ENCODE measurements at places on chromosomes 11 and 22. TPM values are rescaled to one million over a fixed set of nuclear protein-coding genes. Genes with fewer than 3 reads are reported as not detected.

DNA sequence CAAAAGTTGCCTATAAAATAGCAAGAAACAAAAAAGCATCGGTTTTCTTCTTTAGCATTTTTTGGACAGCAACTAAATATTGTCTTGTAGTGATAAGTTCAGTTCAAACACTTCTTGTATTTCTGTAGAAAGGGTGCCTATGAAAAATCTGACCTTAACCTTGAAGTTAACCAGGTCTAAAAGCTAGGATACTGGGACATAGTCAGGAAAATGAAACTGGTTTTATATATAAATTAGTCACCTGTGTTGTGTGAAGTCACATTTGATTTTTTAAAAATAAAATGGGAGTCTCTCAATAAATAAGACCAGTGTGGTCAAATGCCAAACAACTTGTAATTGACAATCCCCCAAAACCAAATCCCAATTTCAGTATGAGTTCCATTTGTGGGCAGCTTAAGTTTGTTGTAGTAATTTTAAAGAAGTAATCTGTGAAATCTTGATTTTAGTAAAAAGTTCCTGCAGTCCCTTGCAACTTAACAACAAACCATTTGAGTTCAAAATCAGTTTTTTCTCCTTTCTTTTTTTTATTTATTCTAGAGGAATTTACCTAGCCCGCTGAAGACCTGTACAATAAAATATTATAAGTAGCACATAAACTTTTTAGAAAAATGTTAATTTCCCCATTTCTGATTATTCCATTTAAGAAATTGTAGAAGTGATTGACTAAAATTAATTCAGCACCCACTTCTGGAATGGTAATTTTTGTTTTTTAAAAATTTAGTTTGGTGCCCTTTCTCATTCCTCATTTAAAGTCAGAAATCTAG lies 84.5 kb upstream of the PPARA start:
- no peak for DNase-seq

DNA sequence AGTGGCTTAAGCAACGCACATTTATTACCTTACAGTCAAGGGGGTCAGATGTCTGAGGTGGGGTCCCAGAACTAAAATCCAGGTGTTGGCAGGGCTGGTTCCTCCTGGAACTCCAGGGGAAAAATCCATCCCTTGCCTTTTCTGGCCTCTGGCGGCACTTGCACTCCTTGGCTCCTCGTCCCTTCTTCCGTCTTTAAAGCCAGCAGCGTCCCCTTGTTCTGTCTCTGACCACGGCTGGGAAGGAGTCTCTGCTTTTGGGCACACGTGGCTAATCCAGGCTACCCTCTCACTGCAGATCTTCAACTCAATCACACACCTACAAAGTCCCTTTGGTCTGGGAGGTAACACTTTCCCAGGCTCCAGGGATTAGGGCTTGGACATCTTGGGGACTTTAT lies 73.5 kb upstream of the WNT7B start:
- no peak for DNase-seq

ANKK1 gene
- 0.28 TPM for polyA plus RNA-seq

- no peak for DNase-seq
These were observed 29.9 kb downstream of the CWF19L2 start for GRCh38 chr11:107427569-107428180.

PSMA1 gene
- polyA plus RNA-seq, result 171 TPM

GRK3 gene
- 9.2 TPM for polyA plus RNA-seq

KCTD21 gene
- 8.3 TPM for polyA plus RNA-seq

DNA sequence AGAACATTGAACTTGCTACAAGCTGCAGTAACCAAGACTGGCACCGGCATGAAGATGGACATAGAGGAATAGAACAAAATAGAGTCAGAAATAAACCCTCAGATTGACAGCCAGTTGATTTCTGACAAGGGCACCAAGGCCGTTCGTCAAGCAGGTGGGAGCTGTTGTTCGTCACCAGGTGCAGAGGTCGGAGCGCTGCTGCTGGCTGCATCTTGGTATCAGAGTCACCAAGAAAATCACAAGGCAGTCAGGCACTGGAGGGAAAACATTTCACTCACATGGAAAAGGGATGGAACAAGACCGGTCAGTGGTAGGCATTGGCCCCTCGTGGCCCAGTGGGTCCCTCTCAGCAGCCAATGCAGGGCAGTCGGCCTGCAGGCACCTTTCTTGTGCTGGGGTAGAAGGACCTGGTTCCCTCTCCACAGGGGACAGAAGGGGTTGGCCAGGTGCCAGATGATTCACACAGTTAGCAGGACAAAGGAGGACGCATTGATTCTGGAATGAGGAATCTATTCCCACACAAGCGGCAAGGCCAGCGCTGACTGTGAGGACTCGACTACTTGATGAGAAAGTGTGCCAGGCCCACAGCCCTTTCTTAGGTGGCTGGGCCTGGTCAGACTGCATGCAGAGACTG lies 115.8 kb upstream of the FGF3 start:
- no peak for DNase-seq

DNA sequence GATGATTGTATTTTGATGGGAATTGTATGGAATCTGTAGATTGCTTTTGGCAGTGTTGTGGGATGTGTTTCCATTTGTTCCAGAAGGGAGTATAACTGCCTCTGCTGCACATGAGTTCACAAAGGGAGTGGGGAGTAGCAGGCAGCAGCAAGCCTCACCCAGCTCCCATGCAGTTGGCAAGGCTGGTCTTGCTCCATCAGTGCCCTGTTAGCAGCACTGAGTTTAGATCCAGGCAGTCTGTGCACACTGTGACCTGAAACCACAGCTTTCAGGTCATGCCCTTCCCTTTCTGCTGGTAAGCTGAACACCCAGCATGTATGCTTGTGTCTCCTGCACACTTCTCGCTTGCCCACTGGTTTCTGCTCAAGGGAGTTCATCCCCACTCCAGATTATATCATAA lies 3.7 kb upstream of the NUCB2 start:
- DNase-seq, result no peak

GRCh38 chr22:49487950-49488349 lies 339.7 kb downstream of the BRD1 start:
- DNase-seq, result no peak

ANGPTL5 gene
- polyA plus RNA-seq, result 0.06 TPM

DNA sequence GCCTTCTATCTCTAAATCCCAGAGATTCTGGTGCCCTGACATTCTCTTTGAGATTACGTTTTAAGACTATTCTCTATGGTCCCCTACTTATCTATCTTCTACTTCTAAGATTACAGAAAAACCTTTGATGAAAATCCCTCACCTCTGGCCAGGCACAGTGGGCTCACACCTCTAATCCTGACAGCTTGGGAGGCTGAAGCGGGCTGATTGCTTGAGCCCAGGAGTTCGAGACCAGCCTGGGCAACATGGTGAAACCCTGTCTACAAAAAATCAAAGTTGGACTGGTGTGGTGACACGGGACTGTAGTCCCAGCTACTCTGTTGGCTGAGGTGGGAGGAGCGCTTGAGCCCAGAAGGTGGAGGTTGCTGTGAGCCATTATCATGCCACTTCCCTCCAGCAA lies 14.4 kb downstream of the NUP98 start:
- no peak for DNase-seq
